ENCODE measurements at places on chromosomes 7 and 10.
A peak's percentile ranks its signal among the peaks of the same experiment; 100 is the strongest.

DNA sequence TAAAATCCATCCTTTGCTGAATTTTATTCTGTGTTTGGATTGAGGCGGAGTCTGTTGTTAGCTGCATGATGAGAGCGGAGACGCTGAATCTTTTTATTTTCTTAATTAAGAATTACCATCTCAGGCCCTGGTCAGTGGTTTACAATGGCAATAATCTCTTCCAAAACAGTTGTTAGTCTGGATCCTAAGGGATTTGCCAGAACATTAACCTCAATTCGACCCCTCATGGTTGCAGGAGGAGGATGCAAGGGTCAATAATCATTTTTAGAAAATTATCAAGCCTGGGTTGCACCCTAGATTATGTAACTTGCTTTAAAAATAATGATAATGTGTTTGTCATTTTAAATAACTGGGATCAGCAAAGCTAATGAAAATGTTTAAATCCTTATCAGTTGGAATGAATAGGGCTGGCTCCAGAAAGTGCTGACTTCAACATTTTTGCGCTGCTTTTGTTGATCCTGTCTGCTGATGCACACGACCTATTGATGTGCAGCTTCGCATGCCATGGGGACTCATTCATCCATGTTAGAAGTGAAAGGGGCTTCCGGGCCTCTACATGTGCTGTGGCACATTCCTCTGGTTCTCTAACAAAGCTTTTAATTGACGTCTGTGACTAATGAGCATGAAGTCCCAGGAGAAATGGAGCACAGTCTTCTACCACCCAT lies 80.7 kb upstream of the KIAA1217 start:
- no peak for DNase-seq

GRCh38 chr10:96708996-96709395 lies 11.3 kb downstream of the PIK3AP1 start:
- no peak for DNase-seq

DNA sequence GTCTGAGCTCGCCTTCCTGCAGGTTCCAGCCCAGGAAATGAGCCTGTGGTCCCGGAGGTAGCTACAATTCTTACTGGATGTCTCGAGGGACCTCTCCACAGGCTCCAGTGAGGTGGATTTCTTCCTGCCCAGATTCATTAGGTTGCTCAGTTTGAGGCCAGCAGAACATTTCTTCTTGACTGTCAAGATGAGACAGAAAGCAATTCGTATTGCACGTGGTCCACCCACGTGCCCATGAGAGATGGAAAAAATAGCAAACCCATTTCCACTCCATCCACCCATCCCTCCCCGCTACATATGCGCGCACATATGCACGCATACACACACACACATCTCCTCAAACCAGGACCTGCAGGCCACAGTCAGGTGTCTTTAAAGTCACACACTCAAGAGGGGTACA lies 68.7 kb downstream of the VWA2 start:
- DNase-seq = no peak

GRCh38 chr7:21986096-21986495 lies 40.4 kb upstream of the CDCA7L start:
- DNase-seq = no peak

DNA sequence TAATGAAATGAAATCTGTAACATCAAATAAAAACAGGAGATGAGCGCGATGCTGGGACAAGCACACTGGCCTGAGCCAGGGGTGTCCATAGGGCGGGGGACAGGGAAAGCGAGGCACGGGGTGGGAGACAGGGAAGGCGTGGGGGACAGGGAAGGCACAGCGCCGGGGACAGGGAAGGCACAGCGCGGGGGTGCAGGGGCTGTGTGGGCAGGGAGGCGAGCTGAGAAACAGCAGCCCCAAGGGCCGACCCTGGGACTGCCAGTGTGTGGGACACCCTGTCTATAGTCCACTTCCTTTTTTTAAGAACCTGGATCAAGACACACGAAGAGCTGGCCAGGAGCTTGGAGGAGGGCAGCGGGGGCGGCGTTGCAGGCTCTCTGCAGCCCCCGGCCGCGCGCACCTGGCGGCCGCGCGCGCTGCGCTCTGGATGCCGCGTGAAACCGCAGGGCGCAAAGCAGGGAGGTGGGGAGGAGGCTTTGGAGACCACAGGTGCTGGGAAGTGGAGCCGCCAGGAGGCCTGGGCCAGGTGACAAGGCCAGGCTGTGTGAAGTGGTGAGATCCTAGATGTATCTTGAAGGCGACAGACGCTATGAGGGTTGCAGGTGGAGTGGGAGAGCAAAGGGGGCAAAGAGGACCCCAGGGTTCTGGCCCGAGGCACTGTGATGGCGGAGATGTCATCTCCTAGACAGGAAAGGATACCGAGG lies 157.7 kb downstream of the COBL start:
- no peak for DNase-seq

- DNase-seq = no peak
Measured at GRCh38 chr10:6343305-6344010, 140.7 kb downstream of the PFKFB3 start.

DNA sequence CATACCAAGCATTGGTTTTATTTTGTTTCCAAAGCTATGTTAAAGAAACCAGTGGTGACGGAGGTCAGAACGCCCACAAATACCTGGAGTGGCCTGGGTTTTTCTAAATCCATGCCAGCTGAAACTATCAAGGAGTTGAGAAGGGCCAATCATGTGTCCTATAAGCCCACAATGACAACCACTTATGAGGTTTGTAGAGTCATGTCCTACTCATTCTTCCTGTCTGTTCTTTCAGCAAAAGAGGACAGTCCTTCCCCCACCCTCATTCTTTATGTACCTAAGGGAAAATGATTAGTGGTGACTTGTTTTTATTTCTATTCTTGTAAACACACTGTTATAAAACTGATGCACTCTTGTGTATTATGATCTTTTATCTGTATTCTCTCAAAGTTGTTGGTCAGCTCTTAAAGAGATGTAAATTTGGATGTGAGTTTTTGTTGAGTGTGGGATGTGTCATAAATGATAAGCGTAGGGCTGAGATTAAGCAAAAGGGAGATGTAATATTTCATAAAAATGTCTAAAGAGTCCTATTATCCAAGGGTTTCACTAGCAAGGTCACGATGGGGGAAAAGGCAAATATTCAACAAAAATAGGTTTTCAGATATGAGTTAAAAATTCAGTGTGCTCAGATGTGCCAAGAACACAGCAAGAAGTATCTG lies 294.4 kb downstream of the BICC1 start:
- no peak for DNase-seq

DNA sequence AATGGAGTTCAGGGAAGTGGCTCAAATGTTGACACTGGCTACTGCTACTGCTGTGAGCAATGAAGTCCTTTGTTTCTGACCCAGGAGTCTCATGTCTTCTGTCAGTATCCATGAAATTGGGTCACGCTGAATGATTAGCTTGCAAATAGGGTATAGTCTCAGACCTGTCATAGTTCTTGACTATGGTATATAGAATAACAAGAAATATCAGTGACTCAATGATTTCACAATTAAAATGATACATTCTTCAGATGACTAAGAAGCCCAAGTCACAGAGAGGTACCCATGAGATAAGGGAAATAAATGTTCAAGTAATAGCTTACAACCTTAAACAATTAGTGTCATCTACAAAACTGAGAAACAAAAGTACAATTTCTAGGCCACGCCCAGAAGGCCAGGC lies 89.3 kb downstream of the LYZL2 start:
- DNase-seq = no peak

DNA sequence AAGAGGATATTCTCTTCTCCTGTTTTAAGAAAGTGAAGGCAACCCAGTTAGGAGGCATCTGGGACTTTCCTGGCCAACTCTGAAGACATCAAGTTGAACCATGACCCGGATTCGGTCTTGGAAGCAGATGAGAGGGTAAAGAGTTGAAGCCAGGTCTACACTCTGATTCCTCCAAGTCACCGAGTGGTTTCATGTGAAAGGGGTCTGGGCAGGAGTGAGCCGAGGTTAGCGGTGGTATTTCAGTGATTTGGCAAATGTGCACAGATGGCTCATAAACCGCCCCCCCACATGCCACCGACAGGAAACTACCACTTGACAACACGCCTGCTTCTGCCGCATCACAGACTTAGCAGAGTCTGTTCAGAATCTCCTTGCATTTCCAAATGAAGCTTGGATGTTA lies 11.4 kb upstream of the REPIN1 start:
- DNase-seq = no peak

GRCh38 chr10:22086730-22087401 lies 83.3 kb upstream of the DNAJC1 start:
- peak; percentile 71 for DNase-seq

- DNase-seq = no peak
Measured at GRCh38 chr7:108515013-108515412, 10.9 kb downstream of the PNPLA8 start.

- DNase-seq = no peak
Measured at GRCh38 chr10:70557876-70558275, 44.7 kb downstream of the PRF1 start.

DNA sequence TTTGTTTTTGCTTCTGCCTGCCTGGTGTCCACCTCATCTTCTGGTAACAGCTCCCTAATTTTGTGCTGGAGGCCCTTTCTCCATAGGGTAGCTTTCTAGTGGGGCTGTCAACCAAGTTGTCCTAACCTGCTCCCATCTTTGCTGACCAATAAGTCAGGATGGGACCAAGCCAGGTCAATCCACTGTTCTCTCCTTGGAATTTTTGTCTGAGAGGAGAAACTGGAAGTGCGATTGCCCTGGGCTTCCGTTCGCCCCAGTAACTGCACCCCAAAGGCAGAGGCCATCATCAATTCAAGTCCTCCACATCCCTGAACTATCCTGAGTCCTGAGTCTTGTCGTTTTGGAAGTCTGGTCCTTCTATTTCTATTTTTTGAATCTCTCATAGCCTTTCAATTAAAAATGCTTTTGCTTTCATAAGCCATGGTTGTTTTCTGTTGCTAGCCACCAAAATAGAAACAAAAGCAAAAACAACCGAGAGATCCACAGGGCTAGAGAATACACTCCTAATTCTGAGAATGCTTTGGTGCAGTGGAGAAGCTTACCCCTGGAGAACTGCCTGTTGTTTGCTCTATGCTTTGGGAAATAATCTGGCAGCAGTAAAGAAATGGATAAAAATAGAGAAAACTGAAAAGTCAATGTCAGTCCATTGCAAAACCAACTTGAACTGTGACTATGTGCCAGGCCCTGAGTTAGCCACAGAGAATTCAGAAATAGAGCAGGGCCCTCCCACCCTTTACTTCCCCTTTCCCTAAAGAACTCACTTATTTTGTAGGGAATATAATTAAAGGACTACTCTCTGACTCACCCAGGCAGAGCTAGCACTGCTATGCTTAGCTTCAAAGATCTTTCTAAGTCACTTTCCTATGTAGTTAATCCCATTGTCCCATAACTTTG lies 368.1 kb downstream of the CXCL12 start:
- no peak for DNase-seq

- no peak for DNase-seq
Measured at GRCh38 chr7:15556339-15557105, 5.3 kb downstream of the AGMO start.

DNA sequence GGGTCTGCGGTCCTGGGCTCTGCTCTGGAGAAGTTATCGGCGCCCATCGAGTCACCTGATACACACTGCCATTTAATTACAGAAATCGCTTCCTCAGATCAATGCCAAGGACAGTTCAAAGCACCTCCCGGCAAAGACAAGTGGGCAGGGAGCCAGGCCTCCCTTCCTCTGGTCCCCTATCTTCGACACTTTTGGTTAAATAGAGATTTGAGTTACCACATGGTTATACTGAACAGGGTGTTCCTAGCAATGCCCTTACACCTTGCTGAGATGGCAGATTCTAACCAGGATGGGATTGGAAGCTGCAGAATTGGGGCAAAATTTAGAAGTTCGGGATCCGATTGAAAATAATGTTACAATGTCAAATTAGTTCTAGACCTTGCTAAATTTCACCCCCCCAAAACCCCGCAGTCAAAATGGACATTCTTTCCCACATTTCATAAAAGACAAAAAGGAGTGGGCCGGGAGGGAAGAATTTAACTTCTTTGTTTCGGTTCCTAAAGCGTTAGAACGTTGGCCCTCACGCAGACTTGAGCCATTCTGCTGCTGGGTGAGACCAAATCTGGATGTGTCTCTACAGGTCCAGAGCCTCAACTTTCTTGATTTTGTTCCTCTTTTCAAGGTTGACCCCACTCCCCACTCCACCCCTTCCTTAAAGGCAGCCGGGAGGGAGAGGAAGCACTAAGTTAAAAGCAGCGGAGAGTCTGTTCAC lies 2.2 kb upstream of the DLX5 start:
- no peak for DNase-seq

GRCh38 chr7:20352573-20353306 lies 22.0 kb downstream of the ITGB8 start:
- no peak for DNase-seq

- no peak for DNase-seq
Measured at GRCh38 chr10:625333-625696, 64.2 kb downstream of the DIP2C start.

DNA sequence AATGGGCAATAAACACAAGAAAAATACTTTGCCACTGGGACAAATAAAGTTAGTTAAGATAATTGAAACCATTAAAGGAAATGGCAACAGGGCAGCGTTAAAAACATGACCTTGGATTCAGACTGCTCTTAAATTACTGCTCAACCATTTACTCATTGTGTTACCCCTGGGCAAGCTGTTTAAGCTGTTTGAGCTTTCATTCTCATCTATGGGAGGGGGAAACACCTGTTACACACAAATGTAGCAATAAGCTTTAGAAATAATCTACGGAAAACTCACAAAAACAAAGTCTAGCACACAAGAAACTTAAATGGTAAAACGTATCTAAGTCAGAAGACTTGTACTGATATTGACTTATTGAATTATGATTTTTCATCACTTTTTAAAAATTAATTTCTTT lies 137.1 kb downstream of the KMT2E start:
- no peak for DNase-seq

DNA sequence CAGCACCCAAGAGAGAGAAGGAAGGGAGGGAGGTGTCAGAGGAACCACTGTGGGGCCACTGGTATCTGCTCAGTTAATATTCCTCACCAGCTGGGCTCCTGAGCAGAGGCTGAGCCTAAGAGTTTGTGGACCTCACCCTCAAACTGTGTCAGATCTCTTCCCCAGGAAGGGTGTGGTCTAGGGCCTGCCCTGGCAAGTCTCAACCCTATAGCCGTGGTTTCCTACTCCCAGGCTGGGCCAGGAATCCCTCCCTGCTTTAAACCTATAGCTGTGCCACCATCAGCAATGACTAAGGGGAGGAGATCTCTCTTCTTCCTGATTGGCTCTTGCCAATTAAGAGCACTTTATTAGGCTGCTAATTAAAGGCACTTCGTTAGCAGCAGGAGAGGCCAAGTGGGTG lies 29.9 kb downstream of the POLL start:
- DNase-seq = no peak

GRCh38 chr7:467393-467828 lies 52.2 kb downstream of the PDGFA start:
- no peak for DNase-seq

GRCh38 chr7:116984917-116985316 lies 31.6 kb downstream of the ST7 start:
- DNase-seq = no peak

All from mesothelial cell of epicardium (in vitro differentiated cells).